ENCODE measurements at places on chromosomes 5 and 9. TPM values are rescaled to one million over a fixed set of nuclear protein-coding genes. Genes with fewer than 3 reads are reported as not detected.

GRCh38 chr9:35738186-35738585, 5.7 kb downstream of the CREB3 start:
- H3K27ac ChIP-seq = no peak overlapping the region
- no peak overlapping the region for H3K4me3 ChIP-seq
- DNase-seq = no peak
- H3K4me1 ChIP-seq = no peaks in the 10 kb centered on the region
- H3K36me3 ChIP-seq = peaks cover 13% of the 10 kb centered on the region

Gene ZNG1E
- 25.1 TPM for total RNA-seq

GRCh38 chr5:156367597-156367996, 40.6 kb downstream of the SGCD start:
- no peaks in the 10 kb centered on the region for H3K4me1 ChIP-seq
- no peak overlapping the region for H3K4me3 ChIP-seq
- no peaks in the 10 kb centered on the region for H3K36me3 ChIP-seq
- no peak for DNase-seq

Gene WNT8A
- not detected for total RNA-seq

DNA sequence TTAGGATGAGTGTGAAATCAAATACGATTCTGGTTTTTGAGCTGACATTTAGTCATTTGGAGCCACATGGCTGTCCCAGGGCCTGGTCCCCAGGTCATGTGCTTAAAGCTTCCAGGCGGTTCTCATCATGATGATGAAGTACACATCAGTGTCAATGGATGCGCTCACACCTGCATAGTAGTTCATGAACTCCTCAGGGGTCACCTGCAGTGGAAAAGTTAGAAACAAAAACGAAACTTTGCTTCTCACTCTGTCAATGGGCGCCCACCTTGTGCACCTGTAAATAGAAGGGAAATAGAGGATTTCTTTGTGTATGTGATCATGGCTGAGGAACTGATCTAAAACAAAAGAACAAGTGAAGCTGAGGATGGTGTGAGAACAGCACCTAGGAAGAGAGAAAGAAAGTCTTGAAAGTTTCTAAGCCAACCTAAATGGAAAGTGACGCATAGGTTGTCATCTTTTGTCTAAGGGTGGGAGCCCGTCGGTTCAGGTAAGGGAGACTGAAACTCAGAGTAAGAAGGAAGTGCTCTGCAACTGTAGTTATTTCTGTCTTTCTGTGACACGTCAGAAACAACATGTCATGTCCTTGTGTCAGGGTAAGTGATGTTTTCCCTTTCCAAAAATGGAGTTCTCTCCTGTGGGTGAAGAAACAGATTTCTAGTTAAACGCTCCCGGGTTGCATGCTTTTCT, 33.8 kb downstream of the CAPSL start:
- H3K4me1 ChIP-seq = no peaks in the 10 kb centered on the region
- no peak for DNase-seq
- H3K27me3 ChIP-seq = no peaks in the 10 kb centered on the region
- H3K4me3 ChIP-seq = no peak overlapping the region

- DNase-seq = no peak
- no peak overlapping the region for H3K27ac ChIP-seq
- H3K36me3 ChIP-seq = no peaks in the 10 kb centered on the region
- H3K4me3 ChIP-seq = no peak overlapping the region
- no peaks in the 10 kb centered on the region for H3K4me1 ChIP-seq
Observed at GRCh38 chr5:54453046-54453445, 2.5 kb upstream of the HSPB3 start.

Data from breast epithelium (tissue), 4 donors.